ENCODE measurements at places on chromosomes 13 and 19.

GRCh38 chr13:99465454-99465853 is 35.8 kb upstream of the TM9SF2 start:
- peak overlapping the region; percentile 83 for H3K27ac ChIP-seq
- H3K4me1 ChIP-seq: peaks cover 9% of the 10 kb centered on the region
- peaks cover 2% of the 10 kb centered on the region for H3K36me3 ChIP-seq
- no peaks in the 10 kb centered on the region for H3K27me3 ChIP-seq

DNA sequence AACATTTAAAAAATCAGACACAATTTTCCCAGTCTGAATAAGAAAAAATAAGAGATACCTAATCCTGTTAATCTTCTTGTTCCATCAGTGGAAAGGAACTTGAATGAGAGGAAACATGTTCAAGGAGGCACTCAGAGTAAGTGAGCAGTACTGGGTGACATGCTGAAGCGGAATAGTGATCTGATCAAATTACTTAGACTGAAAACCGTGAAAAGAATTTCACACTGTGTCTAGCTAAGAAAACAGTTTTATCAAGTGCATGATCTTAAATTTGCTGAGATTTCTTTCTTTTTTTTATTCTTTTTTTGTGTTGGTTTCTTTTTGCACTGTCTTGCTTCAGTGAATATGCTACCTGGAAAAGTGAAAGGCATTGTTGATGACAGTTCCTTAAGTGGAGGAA is 249.5 kb upstream of the SLC10A2 start:
- H3K36me3 ChIP-seq: no peaks in the 10 kb centered on the region
- no peak overlapping the region for H3K4me3 ChIP-seq
- H3K27me3 ChIP-seq: no peaks in the 10 kb centered on the region
- H3K4me1 ChIP-seq: no peaks in the 10 kb centered on the region
- DNase-seq: no peak
- no peak overlapping the region for H3K27ac ChIP-seq

GRCh38 chr19:57905258-57905657 is 11.1 kb downstream of the ZNF417 start:
- peaks cover 8% of the 10 kb centered on the region for H3K36me3 ChIP-seq
- H3K4me1 ChIP-seq: peaks cover 2% of the 10 kb centered on the region
- H3K27me3 ChIP-seq: no peaks in the 10 kb centered on the region
- no peak overlapping the region for H3K4me3 ChIP-seq

- DNase-seq: no peak
- no peaks in the 10 kb centered on the region for H3K27me3 ChIP-seq
- H3K4me1 ChIP-seq: no peaks in the 10 kb centered on the region
These were observed 4.6 kb upstream of the EPS15L1 start for GRCh38 chr19:16476401-16476800.

GRCh38 chr19:42247640-42248199 is 5.3 kb upstream of the GSK3A start:
- no peak for DNase-seq
- H3K27me3 ChIP-seq: no peaks in the 10 kb centered on the region
- H3K27ac ChIP-seq: no peak overlapping the region

DNA sequence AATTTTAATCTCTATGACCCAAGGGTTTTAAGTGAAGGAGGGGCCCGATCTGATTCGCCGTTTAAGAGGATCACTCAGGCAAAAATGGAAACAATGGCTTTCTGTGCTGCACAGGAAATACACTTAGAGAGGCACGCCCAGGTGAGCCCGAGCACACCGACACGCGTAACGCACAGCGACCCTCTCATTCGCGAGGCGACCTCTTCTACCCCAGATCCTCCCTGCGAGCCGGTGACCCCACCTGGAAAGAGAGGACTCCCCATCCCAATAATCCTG is 216 bp downstream of the SH2D3A start:
- H3K27me3 ChIP-seq: no peaks in the 10 kb centered on the region
- H3K4me3 ChIP-seq: peak overlapping the region; percentile 98
- H3K36me3 ChIP-seq: no peaks in the 10 kb centered on the region

GRCh38 chr19:9309974-9310446 is 372 bp upstream of the ZNF699 start:
- no peak for DNase-seq
- H3K27me3 ChIP-seq: no peaks in the 10 kb centered on the region
- peak overlapping the region; percentile 91 for H3K4me3 ChIP-seq
- H3K27ac ChIP-seq: peak overlapping the region; percentile 91

DNA sequence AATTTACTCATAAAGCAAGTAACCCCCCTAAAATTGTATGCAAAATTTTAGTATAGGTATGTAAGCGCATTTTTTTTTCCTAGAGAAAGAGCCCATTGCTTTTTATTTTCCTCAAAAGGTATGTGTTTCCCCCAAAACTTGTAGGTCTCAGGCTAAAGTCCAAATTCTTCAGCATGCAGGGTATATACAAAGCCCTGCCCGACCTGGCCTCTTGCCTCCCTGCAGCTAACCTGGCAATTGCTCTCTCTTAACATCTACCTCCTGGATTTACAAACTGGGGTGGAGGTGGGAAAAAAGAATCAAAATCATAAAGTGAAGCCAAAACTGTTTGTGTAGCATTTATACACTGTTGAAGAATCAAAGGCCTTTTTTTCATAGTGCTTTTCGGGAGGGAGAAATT is 107.8 kb downstream of the KCNRG start:
- peaks cover 37% of the 10 kb centered on the region for H3K4me1 ChIP-seq
- peak overlapping the region; percentile 93 for H3K27ac ChIP-seq
- H3K36me3 ChIP-seq: no peaks in the 10 kb centered on the region
- DNase-seq: no peak

DNA sequence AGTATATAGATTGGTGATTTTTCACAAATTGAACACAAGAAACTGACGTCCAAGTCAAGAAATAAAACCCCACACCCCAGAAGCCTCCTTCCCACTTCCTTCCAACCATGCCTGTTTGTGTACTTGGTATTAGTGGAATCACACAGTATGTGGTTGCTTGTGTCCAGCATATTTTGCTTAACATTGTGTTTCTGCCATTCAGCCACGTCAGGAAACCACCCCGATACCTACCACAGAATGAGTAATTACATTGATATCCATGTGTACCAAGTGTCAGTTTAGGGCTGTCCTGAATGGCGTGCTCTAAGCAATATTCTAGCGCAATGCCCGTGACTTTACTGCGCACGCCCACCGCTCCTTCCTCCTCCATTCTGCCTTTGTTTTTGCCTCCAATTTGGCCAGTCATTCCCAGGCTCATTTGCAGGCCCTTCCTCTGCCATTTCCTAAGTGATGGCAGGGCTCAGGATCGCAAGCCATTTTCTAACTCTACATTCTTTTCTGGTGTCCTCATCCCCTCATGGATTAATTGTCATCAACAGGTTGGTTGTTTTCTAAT is 25.9 kb upstream of the MPHOSPH8 start:
- no peak overlapping the region for H3K4me3 ChIP-seq
- no peaks in the 10 kb centered on the region for H3K4me1 ChIP-seq
- no peak overlapping the region for H3K27ac ChIP-seq
- H3K27me3 ChIP-seq: peaks cover 20% of the 10 kb centered on the region
- peaks cover 5% of the 10 kb centered on the region for H3K36me3 ChIP-seq
- DNase-seq: no peak

DNA sequence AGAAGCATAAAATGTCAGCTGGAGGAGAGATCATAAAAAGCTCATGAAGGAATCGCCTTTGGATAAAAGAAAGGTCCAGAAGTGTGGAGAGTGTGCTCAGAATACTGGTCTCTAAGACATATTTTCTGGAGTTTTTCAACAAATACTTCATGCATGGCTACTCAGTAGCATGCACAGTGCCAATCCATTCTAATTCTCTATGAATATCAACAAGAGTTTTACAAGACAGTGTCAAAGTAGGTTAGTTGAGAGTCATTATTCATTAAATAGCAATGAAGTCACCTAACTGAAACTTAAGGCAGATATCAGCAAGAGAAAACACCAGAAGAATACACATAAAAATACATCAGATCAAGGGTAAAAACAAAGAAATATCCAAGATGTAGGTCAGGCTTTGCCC is 1243.2 kb upstream of the SLC10A2 start:
- H3K36me3 ChIP-seq: no peaks in the 10 kb centered on the region
- DNase-seq: no peak
- no peak overlapping the region for H3K4me3 ChIP-seq
- H3K27me3 ChIP-seq: no peaks in the 10 kb centered on the region

- no peak for DNase-seq
- no peak overlapping the region for H3K27ac ChIP-seq
- no peak overlapping the region for H3K4me3 ChIP-seq
- H3K4me1 ChIP-seq: no peaks in the 10 kb centered on the region
- H3K36me3 ChIP-seq: no peaks in the 10 kb centered on the region
- peaks cover 4% of the 10 kb centered on the region for H3K27me3 ChIP-seq
These were observed 29.8 kb downstream of the RAB20 start for GRCh38 chr13:110531671-110532083.

GRCh38 chr19:4519521-4520277 is 1.4 kb upstream of the PLIN4 start:
- H3K27ac ChIP-seq: no peak overlapping the region
- H3K27me3 ChIP-seq: peaks cover 8% of the 10 kb centered on the region
- H3K4me3 ChIP-seq: no peak overlapping the region
- DNase-seq: no peak

Data from T-helper 17 cell (primary cell).